NCI-H187 (cell line): ENCODE measurements at places on chromosomes 2 and 18.

GRCh38 chr2:47890711-47891368 is 15.5 kb downstream of the FBXO11 start:
- DNase-seq: no peak

DNA sequence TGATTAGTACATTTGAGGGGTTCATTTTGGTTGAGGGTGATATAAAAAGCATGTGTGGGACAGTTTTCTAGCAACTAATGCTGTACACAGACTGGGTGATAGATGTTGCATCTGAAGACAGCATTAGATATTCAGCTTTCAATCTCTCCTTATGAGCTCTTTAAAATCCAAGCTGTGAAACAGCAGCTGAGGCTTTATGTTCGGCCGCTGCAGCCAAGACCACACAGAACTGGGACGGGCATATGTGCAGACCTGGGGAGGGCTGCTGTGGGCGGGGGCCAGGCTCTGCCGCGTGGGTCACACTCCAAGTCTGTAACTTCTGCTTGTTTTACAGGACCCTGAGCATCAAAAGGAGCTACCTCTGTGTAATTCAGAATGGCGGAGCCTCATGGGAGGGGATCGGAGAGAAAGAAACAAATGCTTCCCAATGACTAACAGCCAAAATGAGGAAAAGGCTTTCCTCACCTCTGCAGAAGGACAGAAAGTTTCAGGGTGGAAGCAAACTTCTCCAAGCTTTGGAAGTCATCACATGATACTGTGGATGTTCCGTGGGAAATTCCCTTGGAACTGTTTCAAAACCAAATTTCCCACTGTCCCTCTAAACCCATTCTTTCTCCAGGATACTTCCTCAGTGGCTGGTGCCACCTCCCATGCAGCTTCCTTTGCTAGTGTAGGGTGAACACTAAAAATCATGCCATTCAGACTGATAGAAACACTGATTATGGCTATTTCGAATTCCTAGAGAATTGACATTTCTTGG is 711.9 kb upstream of the ID2 start:
- no peak for DNase-seq

DNA sequence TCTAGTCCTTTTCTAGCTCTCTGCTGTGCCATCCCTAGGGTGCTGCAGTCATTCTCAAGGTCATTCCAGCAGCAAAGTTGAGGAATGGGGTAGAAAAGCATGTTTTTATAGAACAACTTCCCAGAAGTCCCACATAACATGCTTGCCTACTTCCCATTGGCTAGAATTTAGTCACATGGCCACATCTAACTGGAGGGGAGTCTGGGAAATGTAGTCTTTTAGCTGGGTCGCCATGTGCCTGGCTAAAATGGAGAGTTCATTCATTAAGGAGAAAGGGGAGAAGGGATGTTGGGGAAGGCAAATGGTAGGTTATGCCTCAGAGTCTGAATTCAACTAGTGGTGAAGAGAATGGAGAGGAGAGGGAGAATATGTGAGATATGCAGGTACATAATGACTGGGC is 85.7 kb downstream of the SLC4A3 start:
- no peak for DNase-seq

GRCh38 chr2:128593879-128594650 is 275.4 kb upstream of the HS6ST1 start:
- no peak for DNase-seq

DNA sequence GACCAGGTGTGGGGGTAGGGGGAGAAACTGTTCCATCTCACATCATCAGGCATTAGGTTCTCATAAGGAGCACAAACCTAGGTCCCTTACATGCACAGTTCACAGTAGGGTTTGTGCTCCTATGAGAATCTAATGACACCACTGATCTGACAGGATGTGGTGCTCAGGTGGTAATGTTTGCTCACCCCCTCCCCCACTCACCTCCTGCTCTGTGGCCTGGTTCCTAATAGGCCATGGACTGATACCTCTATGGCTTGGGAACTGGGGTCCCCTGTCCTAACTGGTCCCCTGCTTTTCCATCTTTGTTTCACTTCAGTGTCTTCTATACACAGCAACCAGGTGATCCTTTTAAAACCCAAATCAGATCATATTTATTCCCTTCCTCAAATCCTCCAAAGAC is 267.8 kb downstream of the TNS1 start:
- no peak for DNase-seq

GRCh38 chr2:224523626-224524577 is 61.3 kb downstream of the CUL3 start:
- DNase-seq: no peak

DNA sequence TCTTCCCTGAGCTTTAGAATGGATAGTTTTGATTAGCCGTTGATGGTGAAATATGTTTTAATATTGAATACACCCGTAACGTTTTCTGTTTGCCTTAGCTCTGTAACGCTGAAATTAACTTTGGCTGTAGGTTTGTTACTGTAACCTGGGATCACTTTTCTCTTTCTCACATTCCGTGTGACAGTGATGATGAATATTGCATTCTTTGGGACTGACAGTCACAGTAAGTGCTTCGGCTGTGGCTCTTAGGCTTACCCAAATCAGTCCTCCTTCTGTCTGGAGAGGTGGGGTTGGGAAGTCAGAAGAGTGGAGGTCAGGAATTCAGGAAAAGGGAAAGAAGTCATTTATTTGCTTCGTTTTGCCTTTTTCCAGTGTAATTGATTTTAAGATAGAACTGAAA is 18.0 kb downstream of the RMC1 start:
- DNase-seq: no peak

- DNase-seq: no peak
These were observed 150.1 kb downstream of the AGAP1 start for GRCh38 chr2:235643680-235644511.

DNA sequence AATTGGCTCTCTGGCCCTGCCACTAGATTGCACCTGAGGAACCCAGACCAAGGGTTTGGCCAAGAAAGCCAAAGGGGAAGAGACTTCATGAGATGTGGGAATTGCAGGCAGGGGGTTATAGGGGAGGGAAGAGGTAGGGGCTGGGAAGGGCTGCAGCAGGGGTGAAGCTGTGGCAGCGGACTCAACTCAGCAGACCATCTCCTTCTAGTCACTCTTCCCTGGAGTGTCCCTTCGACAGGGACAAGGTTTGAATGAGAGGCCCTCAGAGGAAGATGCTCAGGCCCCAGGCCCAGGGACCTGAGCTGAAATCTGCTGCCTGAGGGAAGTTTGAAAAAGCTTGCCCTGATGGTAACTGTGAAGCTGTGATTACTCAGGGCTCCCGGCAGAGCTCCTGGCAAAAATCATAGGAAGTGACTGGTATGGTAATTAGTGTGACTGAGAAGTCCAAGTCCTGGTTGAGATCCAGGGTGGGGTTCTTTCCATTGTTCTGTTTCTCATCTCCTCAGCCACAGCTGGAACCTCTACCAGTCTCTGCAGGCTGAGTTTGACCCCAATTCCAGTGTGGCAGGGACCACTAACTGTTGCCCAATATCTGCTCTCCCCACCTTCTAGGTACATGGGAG is 300.9 kb downstream of the CYP26B1 start:
- no peak for DNase-seq

DNA sequence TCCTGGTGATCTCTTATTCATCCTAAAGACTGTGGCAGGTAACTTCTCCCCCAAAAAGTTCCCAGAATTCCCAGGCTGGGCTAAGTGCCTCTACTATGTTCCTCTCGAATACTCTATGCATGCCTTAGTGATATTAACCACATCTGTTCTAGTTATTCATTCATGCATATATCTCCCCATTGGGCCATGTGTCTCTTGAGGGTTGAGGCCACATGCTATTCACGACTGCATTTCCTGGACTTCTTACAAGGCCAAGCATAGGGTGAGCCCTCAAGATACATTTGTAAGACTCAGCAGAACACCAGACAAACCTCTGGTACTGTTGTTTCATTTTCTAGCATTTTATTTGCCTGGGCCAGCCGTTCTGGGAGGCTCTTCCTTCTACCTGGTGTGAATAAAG is 117.0 kb downstream of the EN1 start:
- no peak for DNase-seq
